HuH-7.5 (cell line): ENCODE measurements at places on chromosomes 13 and 19.
A peak's percentile ranks its signal among the peaks of the same experiment; 100 is the strongest.

DNA sequence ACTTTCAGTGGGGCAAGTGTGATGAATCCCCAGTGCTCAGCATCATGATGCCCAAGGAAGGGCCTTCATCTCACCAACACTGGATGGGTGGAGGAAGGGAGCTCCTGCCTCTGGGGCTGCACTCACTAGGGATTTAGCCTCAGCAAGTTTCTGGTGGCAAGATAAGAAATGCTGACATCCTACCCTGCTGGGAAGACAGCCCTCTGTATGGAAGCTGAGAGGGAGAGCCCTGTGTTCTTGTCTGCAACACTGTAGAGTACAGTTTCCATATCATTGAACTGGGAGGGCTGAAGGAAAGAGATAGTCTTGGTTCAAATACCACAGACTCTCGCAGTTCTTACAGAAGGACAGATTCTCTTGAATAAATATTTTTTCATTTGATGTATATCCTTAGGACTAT, 7.3 kb upstream of the ZNF460 start:
- no peak for DNase-seq

DNA sequence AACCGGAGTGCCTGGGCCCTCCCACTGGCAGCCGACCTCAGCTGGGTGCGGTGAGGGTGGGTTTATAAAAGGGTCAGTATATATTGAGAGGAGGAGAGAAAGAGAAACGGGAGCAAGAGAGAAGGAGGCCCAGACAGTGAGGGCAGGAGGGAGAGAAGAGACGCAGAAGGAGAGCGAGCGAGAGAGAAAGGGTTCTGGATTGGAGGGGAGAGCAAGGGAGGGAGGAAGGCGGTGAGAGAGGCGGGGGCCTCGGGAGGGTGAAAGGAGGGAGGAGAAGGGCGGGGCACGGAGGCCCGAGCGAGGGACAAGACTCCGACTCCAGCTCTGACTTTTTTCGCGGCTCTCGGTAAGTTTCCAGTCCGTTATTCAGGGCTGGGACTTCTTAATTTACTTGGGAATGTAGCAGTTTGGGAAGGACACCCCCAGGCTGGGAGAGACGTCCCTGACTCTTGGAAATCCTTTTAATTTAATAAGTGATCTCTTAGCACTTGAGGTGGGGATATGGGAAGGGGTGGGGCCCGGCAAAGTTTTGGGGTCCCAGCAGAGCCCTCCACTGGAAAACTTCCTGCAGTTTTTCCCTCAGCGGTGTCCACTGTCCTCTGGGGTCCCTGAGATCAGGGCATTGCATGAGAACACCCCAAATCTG, at the start of gene EMP3:
Gene EMP3 (plus strand): TSS at position 288 of the 646 bp plus-strand sequence. CDS start 1,293 bp downstream, outside the sequence.
- peak; percentile 42 for DNase-seq

- no peak for DNase-seq
Measured at GRCh38 chr19:11843722-11844121, 4.8 kb upstream of the ZNF439 start.

- no peak for DNase-seq
Measured at GRCh38 chr19:10887616-10888367, 16.4 kb downstream of the CARM1 start.

DNA sequence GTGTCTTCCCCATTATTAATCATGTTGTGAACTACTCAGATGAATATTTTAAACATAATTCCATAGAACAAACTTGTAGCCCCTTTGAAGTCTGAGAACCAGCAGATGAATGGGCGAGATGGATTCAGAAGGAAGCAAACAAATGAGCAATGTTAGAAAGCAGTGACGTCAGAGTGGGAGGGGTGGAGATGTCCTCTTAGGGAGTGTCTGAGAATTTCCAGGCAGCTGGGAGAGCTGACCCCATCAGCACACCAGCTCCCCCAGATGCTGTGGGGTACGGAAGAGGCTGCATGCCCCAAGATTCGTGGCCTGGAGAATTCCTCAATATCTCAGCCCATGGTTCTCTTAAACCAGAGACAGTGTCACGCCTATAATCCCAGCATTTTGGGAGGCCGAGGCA, 68.6 kb downstream of the DPF1 start:
- DNase-seq = no peak

GRCh38 chr19:9861503-9861902, 26.4 kb downstream of the PIN1 start:
- DNase-seq = no peak

GRCh38 chr13:41054212-41054877, 7.0 kb upstream of the WBP4 start:
- peak; percentile 11 for DNase-seq

- no peak for DNase-seq
Measured at GRCh38 chr13:30978981-30979956, 46.8 kb downstream of the TEX26 start.

- DNase-seq = no peak
Measured at GRCh38 chr13:102703726-102704035, 8.8 kb upstream of the METTL21C start.

GRCh38 chr19:44112802-44113137, 429 bp upstream of the ZNF225 start:
- DNase-seq = no peak

DNA sequence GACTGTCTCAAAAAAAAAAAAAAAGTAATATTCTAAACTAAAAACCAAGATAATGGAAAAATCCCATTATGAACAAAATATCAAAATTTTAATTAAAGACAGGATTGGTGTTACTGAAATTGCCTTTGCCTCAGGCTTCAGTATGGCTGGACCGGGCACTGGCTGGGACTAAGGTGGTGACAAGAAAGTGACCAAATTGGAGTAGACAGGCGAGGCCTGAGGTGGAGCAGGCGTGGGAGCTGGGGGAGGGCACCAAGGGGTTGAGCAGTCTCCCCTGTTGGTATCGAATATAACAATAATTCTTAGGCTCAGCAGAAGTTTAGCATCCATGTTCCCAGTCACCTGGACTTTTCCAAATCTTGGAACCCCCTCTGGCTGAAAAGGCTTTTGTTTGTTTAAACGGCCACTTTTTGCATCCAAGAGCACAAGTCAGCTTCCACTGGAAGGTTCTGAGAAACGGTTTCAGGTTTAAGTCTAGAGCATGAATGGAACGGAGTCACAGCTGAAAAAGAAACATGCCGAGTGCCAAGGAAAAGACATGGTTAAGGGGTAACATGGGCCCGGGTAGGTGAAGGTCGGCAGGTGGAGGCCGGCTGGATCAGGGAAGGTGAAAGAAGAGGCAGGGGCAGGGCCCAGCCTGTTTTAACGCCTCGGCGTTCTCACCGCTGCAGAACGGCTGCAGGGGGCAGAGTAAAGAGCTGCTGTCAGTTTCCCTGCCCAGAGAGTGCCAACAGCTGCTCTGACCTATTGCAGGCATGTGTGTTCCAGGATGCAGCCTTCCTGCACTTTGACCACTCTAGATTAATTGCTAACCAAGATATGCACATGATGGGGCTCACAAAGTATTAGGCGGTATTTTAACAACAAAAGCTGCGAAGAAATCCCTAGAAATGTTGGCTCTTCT, 104.4 kb downstream of the TM9SF2 start:
- DNase-seq = peak; percentile 43

DNA sequence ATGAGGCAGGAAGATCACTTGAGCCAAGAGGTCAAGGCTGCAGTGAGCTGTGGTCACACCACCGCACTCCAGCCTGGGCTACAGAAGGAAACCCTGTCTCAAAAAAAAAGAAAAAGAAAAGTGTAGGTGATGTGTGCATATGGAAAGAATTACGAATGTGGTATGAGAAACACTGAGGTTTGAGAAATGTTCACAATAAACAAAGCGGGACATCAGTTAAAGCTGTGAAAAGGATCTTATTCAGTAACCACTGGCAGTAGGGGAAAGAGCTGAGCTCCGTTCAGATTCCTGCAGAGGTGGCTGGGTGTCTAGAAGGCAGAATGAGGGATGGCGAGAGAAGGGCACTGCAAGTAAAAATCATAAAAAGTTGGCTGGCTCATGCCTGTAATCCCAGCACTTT, 4.1 kb upstream of the IGSF23 start:
- no peak for DNase-seq

- no peak for DNase-seq
Measured at GRCh38 chr19:11181488-11181887, 15.9 kb downstream of the KANK2 start.

- DNase-seq = peak; percentile 95
Measured at GRCh38 chr19:920051-920864, 3.1 kb downstream of the KISS1R start.

DNA sequence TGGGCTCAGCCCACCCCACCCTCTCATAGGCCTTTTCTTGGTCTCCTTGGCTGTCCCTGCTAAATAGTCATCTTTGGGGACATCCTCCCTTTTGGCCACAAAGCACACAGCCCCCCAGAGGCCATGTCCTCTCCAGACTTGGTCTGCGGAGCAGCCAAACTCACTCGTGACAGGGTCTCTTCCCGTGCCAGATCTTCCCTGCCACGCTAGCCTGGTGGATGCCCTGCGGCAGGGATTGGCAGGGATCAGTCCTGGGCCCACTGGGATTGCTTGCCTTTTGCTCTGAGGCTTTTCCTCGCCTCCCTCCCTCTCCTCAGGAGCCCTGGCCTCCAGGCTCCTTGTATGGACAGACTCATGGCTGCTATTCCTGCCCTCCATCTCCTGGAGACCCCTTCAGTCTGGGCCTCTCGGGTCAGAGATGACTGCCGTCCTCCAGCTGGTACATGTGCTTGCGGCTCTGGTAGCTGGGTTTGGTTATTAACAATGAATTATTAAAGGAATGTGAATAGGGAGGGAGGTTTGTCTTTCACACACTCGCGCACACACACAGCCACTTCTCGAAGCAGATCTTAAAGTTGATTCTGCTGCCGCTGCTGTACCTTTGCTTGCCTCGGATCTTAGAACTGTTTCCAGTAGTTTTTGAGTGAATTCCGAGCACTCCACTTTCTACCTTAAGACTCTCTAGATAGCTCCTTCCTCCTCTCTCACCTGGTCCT, 45.1 kb downstream of the NFIX start:
- DNase-seq = no peak

- no peak for DNase-seq
Measured at GRCh38 chr13:59633290-59633689, 530.4 kb downstream of the DIAPH3 start.

GRCh38 chr13:93080587-93080986, 146.0 kb upstream of the GPC6 start:
- no peak for DNase-seq

DNA sequence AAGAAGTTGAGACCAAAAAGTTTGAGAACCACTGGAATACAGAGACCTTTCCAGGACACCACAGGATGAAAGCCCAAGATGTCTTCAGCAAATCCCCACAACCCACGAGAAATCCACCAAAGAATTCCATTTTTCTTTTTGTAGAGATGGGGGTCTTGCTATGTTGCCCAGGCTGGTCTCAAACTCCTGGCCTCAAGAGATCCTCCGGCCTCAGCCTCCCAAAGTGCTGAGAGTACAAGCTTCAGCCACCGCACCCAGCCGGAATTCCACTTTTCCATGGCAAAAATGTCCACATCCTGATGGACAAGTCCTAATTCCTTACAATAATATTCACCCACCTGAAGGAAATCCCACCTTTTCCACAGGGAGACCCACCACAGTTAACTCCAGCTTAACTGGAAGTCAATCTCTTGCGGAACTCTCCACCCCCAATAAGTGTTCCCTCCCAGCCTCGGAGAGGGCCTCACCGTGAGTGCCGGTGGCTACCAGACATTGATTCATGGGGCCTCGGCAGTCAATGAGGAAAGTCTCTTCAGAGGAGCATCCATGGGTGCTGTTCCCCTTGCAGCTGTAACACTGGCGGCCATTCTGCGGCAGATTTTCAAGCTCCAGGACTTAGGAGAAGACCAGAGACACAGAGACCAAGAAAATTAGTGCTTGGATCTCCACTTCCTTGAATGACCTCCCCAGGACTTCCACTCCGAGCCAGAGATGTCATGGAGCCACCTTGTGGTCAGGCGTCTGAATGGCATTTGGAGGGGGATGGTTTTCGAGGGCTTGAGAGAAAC, 12.3 kb upstream of the CADM4 start:
- DNase-seq = peak; percentile 77

DNA sequence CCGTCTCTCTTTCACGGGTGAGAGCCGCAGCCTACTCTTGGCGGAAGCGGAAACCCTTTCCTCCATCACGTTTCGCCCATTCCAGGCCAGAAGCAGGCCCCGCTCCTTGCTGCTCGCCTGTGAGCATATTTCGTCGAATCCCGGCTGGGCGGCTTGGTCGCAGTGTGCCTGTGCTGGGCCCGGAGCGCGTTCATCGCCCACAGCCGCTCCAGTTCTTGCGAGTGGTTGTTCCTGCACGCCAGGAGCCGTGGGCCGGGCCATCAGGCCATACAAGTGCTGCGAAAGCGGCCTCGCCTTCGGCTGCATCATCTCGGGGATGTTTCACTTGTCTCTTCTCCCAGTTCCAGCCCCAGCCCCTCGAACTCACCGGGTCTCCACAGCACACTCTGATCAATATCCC, 65.0 kb downstream of the ZNF627 start:
- DNase-seq = no peak
